ENCODE measurements at places on chromosomes 16 and 17. TPM values are rescaled to one million over a fixed set of nuclear protein-coding genes. Genes with fewer than 3 reads are reported as not detected.
A peak's percentile ranks its signal among the peaks of the same experiment; 100 is the strongest.

The COA3 gene
- total RNA-seq: 52.7 TPM

The BEAN1 gene
- total RNA-seq: 2.7 TPM

The CCDC78 gene
- total RNA-seq: 6.0 TPM

The RAPGEFL1 gene
- 4.9 TPM for total RNA-seq

The DNAAF1 gene
- total RNA-seq: not detected

The ADAM11 gene
- 0.16 TPM for total RNA-seq

The KRTAP4-4 gene
- total RNA-seq: not detected

The KCNG4 gene
- not detected for total RNA-seq

The NAT9 gene
- total RNA-seq: 58.1 TPM

GRCh38 chr16:75555213-75555706 is 792 bp downstream of the TMEM231 start:
- peak; percentile 95 for DNase-seq

- no peak for DNase-seq
These were observed 4.6 kb upstream of the CLDN9 start for GRCh38 chr16:3007957-3008689.

DNA sequence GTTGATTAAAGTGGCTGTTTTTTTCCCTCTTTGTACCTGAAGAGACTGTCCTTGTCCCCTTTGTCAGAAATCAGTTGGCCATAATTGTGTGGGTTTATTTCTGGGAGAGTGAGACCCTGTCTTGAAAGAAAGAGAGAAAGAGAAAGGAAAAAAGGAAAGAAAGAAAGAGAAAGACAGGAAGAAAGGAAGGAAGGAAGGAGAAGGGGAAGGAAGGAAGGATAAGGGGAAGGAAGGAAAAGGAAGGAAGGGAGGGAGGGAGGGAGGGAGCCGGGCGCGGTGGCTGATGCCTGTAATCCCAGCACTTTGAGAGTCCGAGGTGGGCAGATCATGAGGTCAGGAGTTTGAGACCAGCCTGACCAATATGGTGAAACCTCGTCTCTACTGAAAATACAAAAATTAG is 6.8 kb upstream of the EVPLL start:
- DNase-seq: no peak

DNA sequence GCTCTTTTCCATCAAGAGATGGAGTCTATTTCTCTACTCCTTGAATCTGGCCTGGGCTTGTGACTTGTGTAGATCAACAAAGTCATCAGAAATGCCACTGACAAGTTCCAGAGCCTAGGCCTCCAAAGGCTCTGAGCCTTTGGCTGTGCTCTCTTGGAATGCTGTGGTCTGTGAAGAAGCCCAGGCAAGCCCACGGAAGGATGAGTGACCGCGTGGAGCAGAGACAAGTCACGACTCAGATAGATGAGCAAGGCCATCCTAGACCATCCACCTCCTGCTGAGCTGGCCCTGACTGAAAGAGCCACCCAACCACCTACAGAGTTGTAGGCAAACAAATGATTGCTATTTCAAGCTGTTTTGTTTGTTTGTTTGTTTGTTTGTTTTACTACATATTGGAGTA is 11.6 kb upstream of the ICAM2 start:
- DNase-seq: no peak

DNA sequence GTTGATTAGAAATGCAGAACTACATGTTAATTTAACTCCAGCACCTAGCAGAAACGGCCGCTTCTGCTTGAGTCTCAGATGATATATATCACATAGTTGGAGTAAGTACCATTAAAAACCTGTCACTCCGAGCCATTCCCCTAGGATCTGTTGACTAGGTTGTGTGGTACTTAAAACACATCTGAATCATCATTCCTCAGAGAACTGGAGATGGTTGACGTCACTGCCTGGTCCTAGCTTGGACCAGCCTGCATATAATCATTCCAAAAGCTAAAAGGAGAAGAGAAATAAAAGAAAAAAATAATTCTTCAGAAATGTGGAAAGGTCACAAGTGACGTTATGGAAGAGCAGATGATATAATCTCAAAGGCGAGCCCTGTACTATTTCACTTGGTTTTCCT is 31.3 kb upstream of the RASL10B start:
- DNase-seq: no peak

- no peak for DNase-seq
These were observed 740 bp upstream of the CMIP start for GRCh38 chr16:81443688-81444447.

DNA sequence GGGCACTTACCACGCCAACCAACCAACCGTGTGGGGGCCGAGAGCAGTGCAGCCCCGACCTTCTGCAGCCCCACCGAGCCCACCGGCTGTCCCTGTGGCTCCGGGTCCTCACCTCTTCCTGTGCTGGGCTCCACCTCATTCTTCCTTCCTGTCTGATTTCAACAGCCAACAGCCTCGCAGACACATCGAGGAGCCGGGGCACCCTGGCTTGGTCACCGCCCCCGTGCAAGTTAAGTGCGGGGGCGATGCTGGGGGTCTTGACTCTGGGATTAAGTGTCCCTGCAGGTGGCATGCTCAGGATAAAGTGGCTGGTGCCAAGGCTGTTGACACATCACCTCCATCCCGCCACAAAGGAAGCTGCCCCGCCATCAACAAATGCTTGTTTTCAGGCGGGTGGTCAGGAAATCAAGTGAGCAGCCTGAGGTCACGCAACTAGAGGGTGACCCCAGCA is at the start of gene NLRC3:
TSS of gene NLRC3 (minus strand) at position 102 of the 451 bp plus-strand sequence. CDS start 12,367 bp downstream, outside the sequence.
- DNase-seq: no peak

- no peak for DNase-seq
These were observed 121.3 kb upstream of the PLCG2 start for GRCh38 chr16:81657781-81658180.

- DNase-seq: peak; percentile 27
These were observed 399.1 kb upstream of the CDH5 start for GRCh38 chr16:65967376-65967775.

GRCh38 chr16:68470461-68471150 is 22.3 kb upstream of the SMPD3 start:
- DNase-seq: no peak

DNA sequence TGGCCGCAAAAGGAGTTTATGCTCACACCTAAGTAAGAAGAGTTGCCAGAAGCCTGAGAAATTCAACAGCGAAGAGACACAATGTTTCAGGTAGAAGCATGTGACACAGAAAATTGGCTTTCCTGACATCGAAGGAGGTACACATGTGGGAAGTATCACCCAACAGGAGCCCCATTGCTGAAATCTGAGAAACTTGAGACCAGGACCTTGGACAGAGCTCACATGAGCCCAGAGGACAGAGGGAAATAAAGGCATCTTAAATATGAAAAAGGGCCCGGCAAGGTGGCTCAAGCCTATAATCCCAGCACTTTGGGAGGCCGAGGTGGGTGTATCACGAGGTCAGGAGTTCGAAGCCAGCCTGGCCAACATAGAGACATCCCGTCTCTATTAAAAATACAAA is 304.1 kb upstream of the C16orf82 start:
- no peak for DNase-seq

DNA sequence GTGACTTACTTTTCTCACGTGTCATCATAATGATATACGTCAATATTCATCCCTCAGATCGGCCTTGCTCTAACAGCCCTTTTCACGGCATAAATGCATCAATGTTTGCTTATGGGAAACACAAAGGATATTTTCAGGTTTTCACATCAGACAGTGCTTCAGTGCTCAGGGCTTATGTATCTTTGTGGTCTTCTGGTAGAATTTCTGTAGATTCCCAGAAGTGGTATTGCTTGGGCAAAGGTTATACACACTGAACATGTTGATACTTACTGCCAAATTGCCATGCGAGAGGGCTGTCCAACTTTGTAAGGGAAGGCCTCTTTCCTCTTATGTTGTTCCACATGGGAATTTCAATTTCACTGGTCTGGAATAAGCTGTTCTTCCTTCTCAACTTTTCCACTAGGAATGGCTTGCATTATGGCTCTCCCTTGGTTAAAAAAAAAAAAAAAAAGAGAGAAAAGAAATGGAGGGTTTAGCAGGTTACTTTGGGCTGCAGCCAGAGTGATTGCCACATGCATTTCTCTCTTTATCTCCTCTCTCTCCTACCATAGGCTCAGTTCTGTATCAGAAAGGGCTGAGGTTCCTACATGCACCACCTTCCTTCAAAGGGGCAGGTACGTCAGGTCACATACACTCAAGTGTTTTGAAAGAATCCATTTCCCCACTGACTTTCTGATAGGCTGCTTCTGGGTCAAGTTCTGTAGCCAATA is 19.3 kb downstream of the DHODH start:
- DNase-seq: no peak

- DNase-seq: no peak
These were observed 5.5 kb downstream of the USP32 start for GRCh38 chr17:60386147-60387058.

DNA sequence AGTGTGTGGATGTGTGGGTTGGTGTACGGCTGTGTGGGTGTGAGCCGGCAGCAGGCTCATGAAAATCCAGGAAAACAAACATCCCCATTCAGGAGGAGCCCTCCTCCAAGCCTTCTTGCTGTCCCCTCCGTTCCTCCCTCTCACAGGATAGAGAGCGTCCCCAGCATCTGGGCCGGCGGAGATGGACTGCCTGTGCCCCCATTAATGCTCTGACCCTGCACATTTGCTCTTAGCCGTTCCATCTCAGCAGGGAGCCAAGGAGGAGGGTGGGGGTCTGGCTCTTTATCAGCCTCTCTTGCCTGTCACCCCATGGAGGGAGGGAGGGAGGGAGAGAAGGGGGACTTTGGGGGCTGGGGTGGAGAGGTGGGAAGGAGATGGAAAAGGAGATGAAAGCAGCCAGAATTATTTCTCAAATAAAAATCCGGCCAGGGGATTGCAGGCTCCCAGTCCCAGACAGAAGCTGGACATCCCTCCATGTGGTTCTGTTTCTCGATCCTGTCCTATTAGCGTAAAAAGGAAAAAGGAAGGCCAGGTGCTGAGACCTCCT is 240.0 kb upstream of the ZFHX3 start:
- DNase-seq: no peak

- no peak for DNase-seq
These were observed 89.5 kb downstream of the MARF1 start for GRCh38 chr16:15553313-15554088.

- no peak for DNase-seq
These were observed 218.9 kb downstream of the USP22 start for GRCh38 chr17:20823905-20824304.

- DNase-seq: no peak
These were observed 10.6 kb downstream of the SPACA3 start for GRCh38 chr17:33002246-33002645.

DNA sequence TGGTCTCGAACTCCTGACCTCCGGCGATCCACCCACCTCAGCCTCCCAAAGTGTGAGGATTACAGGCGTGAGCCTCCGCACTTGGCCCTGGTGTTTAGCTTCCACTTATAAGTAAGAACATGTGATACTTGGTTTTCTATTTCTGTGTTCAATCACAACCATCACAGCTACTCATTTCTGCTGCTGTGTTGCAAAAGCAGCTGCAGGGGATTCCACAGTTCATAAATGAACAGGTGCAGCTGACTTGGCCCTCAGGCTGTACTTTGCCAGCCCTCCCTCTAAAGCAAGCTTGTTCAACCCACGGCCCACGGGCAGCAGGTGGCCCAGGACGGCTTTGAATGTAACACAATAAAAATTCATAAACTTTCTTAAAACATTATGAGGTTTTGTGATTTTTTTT is 79.2 kb downstream of the SLC39A11 start:
- DNase-seq: no peak

DNA sequence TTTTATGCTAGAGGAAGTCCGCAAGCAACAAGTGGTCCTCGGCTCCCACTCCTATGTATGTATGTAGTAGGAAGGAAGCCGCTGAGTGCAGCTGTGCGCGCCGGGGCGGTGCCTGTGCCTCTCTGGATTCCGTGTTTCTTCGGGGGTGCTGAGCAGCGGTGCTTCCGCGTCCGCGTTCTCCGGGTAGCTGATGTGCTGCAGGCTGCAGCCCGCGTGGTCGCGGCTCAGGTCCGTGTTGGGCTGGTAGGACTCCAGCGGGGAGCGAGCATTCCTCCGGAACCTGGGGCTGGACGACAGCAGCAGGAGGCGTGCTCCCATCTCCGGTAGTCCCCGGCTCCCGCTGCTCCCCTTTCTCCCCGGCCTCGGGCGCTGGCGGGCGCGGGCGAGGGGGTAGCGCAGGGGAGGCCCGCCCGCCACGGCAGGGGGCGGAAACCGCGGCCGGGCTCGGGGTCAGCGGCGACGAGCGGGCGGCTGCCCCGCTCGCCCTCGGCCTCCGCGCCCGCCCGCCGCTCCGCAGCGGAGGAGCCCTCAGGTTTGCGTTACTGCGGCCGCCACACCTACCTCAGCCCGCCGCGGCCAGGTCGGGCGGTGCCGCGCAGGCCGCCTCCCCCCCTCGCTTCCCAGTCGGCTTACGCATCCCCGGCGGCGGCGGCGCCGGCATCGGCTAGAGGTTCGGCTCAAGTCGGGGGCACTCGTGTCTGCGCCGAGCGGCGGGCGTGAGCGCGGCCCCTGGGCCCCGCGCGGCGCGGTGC is 487 bp downstream of the C17orf67 start:
- DNase-seq: peak; percentile 79

DNA sequence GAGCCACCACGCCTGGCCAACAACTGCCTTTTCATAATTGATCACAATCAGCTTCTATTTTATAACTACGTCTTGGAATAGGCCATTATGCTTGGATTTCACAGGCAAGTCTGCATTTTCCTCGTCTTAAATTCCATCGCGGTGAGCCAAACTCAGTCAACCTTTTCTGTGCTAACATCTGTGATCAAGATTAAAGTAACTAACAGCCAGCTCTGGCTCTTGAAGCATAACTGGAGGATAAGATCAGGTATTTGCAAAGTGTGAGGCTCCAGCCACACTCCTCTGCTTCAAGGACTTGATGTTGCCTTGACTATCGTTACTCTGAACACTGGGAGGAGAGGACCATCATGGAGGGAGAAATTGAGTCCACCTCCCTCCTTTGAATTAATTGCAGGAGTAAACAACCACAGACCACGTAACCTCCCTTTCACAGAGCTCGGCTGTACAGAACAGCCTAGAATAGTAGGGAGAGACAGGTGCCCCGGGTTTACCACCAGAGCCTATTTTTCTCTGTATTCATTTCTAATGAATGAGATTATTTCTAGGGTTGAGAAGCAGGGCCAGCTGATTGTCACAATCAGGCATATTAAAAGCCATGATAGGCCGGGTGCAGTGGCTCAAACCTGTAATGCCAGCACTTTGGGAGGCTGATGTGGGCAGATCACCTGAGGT is 143.0 kb downstream of the XYLT1 start:
- DNase-seq: no peak

- DNase-seq: peak; percentile 90
These were observed 40.7 kb upstream of the ABCA10 start for GRCh38 chr17:69269131-69269998.
